Left renal pelvis (tissue), 4 donors: ENCODE measurements at places on chromosomes 12 and 14. TPM values are rescaled to one million over a fixed set of nuclear protein-coding genes. Genes with fewer than 3 reads are reported as not detected.

Gene KRT6B
- 0.22 TPM for polyA plus RNA-seq

Gene RTL1
- 0.04 TPM for polyA plus RNA-seq

Gene SLC25A47
- not detected for polyA plus RNA-seq

Gene DDHD1
- 12.3 TPM for polyA plus RNA-seq

Gene KLHL33
- polyA plus RNA-seq: 0.29 TPM

Gene CLEC4C
- not detected for polyA plus RNA-seq

Gene PRKCH
- 14.1 TPM for polyA plus RNA-seq

Gene GLT8D2
- 13.7 TPM for polyA plus RNA-seq

Gene SLCO1B1
- polyA plus RNA-seq: not detected

Gene ADAMTS20
- 0.99 TPM for polyA plus RNA-seq

Gene KLRK1
- polyA plus RNA-seq: 1.0 TPM

Gene GALNT16
- 5.3 TPM for polyA plus RNA-seq

Gene PRB2
- polyA plus RNA-seq: not detected

Gene KICS2
- polyA plus RNA-seq: 5.6 TPM

Gene C12orf56
- 0.96 TPM for polyA plus RNA-seq

Gene CDCA3
- polyA plus RNA-seq: 26.1 TPM

Gene TPH2
- 0.26 TPM for polyA plus RNA-seq

Gene NUAK1
- 18.2 TPM for polyA plus RNA-seq

Gene CDH24
- 37.3 TPM for polyA plus RNA-seq

Gene TMEM119
- 21.7 TPM for polyA plus RNA-seq

Gene CISTR
- polyA plus RNA-seq: not detected

Gene MGST1
- 84.0 TPM for polyA plus RNA-seq

Gene NFE2
- polyA plus RNA-seq: 3.7 TPM

Gene GALNT6
- polyA plus RNA-seq: 5.1 TPM

Gene MUCL1
- polyA plus RNA-seq: not detected

Gene STAC3
- 2.2 TPM for polyA plus RNA-seq

Gene AQP6
- 0.94 TPM for polyA plus RNA-seq

Gene STRAP
- 209 TPM for polyA plus RNA-seq

Gene OTOGL
- 0.31 TPM for polyA plus RNA-seq

Gene DHRS2
- polyA plus RNA-seq: 121 TPM

Gene USP15
- polyA plus RNA-seq: 42.6 TPM

Gene POLE2
- polyA plus RNA-seq: 14.3 TPM

Gene PIWIL1
- polyA plus RNA-seq: 0.20 TPM

Gene KRT5
- 1.4 TPM for polyA plus RNA-seq

Gene BHLHE41
- polyA plus RNA-seq: 2.0 TPM

Gene PAPLN
- polyA plus RNA-seq: 28.6 TPM

Gene KRT79
- polyA plus RNA-seq: not detected

Gene FAR2
- 45.4 TPM for polyA plus RNA-seq

Gene SLC17A8
- 0.60 TPM for polyA plus RNA-seq

Gene SOAT2
- polyA plus RNA-seq: 1.3 TPM
